ENCODE measurements at places on chromosomes 12 and 14.

- no peak for DNase-seq
Measured at GRCh38 chr14:104361921-104362681, 217.5 kb upstream of the C14orf180 start.

DNA sequence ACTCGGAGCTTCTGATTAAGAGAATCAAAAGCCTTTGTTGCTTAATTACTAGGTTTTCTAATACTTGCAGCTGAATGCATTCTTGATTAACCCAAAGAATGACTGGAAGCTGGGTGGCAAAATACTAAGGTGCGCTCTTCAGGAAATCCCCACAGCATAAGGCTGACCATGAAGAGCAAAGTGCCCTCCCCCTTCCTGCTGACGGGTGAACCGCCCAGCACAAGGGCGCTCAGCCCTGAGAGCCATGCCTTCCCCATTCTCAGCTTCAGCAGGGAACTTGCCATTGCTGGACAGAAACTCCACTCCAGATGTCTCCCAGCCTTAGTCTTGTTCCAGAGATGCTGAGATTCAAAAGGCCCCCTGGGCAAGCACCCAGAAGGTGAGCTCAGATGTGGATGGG, 27.2 kb upstream of the FBRSL1 start:
- no peak for DNase-seq

GRCh38 chr12:104456950-104457745, 400 bp downstream of the CHST11 start:
- DNase-seq, result peak; percentile 31

GRCh38 chr14:97185186-97185585, 388.0 kb downstream of the VRK1 start:
- no peak for DNase-seq

GRCh38 chr12:132579744-132580143, 30.6 kb downstream of the LRCOL1 start:
- no peak for DNase-seq

GRCh38 chr12:27915536-27915935, 57.0 kb downstream of the PTHLH start:
- DNase-seq, result no peak

DNA sequence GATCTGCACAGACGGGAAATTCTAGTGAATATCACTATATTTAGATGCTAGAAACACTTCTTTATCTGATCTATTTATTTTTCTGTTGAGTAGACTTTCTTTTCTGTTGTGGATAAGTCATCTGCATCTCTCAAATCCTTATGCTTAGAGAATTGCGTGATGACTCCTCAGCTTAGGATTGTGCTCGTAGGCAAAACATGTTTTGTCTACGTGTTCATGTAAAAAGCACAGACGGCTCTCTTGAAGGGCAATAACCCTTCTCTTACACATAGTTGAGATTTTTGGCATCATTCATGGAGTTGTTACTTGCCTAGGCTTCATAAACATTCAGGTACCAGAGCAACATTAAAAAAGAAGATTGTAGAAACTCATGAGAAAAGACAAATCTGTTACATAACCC, 18.6 kb downstream of the PPFIBP1 start:
- no peak for DNase-seq

DNA sequence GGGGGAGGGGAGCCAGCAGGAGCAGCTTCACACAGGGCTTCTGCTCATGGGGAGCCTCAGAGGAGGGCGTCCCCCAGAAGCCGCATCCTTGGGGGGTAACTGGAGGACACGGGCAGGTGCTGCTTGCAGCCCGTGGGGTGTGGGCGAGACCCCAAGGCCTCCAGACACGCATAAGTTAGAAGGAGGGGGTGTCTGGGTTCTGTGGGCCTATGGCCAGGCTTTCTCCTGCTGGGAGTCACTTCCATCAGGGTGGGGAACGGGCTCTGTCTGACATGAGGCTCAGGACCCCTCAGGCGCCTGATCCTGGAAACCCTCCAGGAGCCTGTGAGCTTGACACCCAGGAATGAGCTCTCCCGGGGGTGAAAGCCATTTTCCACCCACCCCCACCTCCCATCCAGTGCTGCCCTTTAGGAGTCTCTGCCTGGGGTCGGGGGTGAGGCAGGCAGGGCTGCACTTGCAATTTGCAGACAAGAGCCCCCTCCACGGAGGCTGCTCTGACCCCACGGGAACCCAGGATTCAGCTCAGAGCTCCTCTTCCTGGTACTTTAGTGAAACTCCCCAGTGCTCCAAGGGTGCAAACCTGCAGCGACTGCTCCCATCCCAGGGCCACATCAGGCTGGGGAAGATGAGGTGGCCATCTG, 325.7 kb downstream of the ADGRD1 start:
- DNase-seq, result no peak

- DNase-seq, result no peak
Measured at GRCh38 chr14:89371585-89372511, 45.2 kb downstream of the FOXN3 start.

- no peak for DNase-seq
Measured at GRCh38 chr14:34063470-34064164, 112.7 kb upstream of the EGLN3 start.
